ENCODE measurements at places on chromosomes 5 and 9.

DNA sequence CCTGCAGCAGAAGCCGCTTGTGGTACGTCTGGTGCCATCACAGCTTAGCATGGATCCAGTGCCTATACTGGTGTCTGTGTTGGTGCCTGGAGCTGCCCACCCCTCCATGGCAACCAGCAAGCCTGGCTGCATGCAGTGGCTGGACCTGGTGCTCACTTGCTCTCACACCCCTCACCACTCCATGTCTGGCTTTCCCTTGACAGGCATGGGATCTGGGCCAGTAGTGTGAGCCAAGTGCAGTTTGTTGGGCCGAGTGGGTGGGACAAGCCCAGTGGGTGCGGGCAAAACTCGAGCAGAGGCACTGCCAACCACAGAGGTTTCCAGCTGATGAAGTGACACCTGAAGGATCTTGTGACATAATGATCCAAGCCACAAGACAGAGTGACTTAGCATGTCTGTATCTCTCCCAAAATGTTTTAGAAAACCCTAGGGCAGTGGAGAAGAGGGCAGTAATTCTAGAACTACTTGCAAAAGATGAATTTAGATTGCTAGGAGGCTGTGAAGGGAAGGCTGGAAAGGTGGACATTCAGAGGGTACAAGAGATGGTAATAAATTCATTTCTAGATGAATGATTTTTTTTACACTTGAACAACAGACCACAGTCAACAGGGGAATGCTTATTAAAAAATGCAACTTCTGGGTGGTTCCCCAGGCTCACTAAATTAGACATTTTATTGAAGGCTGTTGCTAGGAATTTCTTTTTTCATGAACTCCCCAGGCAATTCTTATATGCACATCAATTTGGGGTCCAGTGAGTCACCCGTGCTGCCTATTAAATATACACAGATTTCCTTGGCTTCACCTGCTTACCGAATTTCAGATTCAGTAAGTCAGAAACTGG lies 660.3 kb downstream of the TLR4 start:
- no peak for DNase-seq

- no peak for DNase-seq
Measured at GRCh38 chr5:104937598-104937997, 1375.0 kb upstream of the NUDT12 start.

DNA sequence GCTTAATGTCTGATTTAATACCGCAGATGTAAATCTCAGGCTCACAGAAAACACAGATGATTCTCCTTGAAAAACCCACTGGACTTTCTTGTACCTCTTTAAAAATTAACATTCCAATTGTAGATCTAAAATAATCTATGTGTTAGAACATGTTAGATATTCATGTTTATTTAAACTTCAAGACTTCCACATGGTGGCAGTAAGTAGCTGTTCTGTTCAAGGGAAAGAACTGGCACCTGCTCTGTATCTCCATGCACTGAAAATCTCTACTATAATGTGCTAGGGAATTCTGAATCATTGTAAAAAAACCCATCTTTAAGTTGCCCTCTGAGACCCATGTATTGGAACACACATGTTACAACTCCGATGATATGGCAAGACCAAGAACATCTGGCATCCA lies 366.9 kb downstream of the DMRTA1 start:
- DNase-seq, result no peak

DNA sequence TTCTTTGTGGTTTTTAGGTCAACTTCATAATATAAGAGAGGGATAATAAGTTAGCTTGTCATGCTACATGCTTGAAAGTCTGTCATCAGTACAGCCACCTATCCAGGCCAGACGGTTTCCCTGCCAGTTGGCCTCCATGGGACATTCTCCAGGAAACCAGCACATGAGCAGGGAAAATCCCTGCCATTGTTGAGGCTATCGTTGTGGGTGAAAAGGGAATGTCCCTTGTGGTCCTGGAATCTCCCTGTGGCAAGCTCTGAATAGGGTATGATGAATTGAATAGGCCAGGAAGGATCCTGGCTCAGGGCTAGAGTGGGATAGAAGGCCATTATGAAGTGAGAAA lies 12.3 kb downstream of the F2RL1 start:
- DNase-seq, result no peak

- DNase-seq, result no peak
Measured at GRCh38 chr9:92095236-92095635, 20.0 kb downstream of the SPTLC1 start.

- DNase-seq, result no peak
Measured at GRCh38 chr5:64050296-64050695, 88.1 kb upstream of the HTR1A start.

GRCh38 chr9:6459718-6460117 lies 46.7 kb downstream of the UHRF2 start:
- DNase-seq, result no peak

GRCh38 chr5:149410071-149410470 lies 31.0 kb upstream of the IL17B start:
- no peak for DNase-seq

- no peak for DNase-seq
Measured at GRCh38 chr5:126948011-126948355, 82.4 kb downstream of the MARCHF3 start.
